ENCODE measurements at places on chromosomes 6 and 20.

- no peak for DNase-seq
Observed at GRCh38 chr6:100105138-100105537, 111.1 kb upstream of the MCHR2 start.

GRCh38 chr6:67748521-67748920 is 886.6 kb upstream of the ADGRB3 start:
- DNase-seq, result no peak

DNA sequence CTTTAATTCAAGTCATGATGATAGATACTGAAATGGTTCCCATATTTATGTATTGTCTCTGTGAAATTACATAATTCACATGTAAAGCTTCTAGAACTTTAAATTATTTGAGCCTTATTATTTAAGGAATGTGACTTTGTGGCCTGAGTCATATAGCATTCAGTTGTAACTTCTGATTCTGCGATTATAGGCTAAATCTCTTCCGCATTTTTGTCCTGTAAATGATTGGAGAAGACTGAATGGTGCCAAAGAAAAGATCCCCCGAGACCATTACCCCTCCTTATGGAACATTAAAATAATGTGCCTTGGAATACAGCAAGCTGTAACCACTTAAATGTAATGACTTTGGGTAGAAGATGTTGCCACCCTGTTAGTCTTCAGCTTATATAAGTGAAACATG is 63.3 kb upstream of the MAP7 start:
- no peak for DNase-seq

- DNase-seq, result no peak
Observed at GRCh38 chr20:10453241-10453640, 18.1 kb downstream of the SLX4IP start.

- DNase-seq, result no peak
Observed at GRCh38 chr20:32641464-32641863, 32.3 kb downstream of the C20orf203 start.

GRCh38 chr6:162710419-162710818 is 17.1 kb downstream of the PRKN start:
- no peak for DNase-seq

DNA sequence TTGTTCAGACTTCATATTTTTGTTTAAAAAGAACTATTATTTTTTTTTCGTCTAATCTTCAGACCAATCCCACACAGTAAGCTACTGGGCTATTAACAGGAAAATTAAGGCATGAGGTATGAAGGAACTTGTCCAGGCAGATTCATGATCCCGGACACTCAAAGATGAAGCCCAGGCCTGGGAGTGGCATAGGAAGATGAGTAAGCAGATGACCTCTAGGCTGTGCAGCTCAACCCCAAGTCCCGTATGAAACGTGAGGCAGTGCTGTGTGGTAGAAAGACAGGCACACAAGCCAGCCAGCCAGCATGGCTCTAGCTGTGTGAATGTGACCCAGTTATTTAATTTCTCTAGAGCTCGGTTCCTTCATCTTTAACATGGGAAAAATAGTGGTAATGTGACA is 231.9 kb downstream of the CLIC5 start:
- DNase-seq, result no peak

GRCh38 chr6:52293067-52293466 is 8.5 kb upstream of the MCM3 start:
- no peak for DNase-seq

GRCh38 chr6:163588220-163588919 is 173.9 kb downstream of the QKI start:
- no peak for DNase-seq

DNA sequence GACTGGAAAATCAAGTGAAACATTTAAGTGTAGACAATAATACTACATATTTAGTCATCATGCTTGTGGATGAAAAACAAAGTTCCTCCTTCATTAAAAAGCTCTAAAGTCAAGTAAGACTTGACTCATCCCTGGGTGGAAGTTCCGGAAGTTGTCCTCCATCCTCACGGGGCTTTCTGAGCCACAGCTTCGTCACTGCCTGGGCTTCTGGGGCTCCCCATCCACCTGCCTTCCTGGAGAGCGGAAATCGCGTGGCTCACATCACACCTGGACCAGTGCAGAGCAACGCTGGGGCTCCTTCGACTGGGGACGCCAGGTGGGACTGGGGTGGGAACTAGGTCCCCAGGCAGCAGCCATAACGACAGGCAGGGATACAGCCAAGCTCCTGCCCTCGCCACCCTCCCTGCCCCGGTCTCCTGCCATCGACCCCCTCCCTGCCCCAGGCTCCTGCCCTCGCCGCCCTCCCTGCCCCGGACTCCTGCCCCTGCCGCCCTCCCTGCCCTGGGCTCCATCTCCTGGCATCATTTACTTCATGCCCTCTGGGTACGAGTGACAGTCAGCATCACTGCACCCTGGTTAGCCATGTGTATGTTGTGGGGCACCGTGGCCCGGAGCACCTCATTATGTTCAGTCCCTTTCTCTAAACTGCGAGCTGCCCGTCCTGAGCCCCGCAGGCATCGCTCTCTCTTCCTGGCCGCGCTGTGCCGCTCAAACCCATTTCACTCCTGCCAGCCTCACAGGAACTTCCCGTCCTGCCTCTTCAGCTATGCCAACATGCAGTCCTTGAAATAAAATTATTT is 12.9 kb downstream of the THBS2 start:
- no peak for DNase-seq

DNA sequence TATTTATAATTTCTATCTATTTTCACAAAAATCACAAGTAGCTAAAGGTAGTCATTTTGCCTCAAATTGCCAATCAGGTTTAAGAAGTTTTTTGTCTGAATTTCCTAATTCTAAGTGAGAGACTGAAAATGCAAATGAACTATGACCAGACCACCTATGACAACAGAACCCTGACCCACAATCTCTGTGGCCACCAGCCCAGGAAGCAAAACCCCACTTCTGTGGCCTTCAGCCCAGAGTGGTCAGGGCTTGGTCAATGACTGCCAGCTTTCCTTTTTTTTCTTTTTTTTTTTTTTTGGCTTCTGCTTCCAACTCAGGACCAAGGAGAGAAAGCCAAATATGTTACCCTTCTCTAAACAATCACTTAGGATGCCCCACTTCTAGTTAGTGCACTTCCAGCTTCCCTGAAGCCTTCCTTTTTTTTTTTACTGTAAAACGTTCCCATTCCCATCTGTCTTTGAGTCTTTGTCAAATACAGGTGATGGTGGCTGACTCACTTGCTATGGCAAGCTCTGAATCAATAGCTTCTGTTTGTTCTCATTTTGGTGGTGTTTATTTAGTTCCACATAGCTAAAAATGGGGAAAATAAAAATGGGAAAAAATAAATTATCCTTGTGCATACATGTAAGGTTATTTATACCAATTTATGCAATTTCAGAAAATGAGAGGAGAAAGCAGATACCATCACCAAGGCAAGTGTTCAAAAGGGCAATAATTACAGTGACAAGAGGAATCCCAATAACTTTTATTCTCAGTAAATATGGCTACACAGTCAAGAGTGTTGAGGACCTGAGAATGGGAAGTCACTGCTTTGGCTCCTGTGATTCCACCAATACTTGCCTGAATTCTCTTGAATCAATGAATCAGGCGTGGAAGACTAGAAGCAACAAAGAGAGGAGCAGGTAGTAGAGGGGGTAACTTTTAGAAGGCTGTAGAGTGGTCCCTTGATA is 170.3 kb upstream of the PDE7B start:
- DNase-seq, result no peak

DNA sequence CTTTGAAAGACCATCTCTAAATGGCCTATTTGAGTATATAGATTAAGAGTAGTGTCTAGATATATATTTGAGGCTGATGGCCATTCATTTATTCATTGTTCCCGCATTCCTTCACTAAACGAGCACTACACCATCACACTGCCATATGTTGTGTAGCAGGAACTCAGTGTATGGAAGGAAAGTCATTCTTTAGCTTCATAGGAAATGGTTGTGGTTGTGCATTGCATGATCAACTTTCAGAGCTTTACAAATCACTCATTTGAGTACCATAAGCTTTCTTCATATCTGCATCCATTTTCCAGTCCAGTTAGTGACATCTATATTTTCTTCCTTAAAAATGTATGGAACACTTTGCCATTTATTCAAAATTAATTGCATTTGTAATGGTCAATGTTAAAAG is 97.9 kb downstream of the ARID1B start:
- no peak for DNase-seq

- no peak for DNase-seq
Observed at GRCh38 chr6:111565326-111566221, 40.1 kb downstream of the TRAF3IP2 start.

DNA sequence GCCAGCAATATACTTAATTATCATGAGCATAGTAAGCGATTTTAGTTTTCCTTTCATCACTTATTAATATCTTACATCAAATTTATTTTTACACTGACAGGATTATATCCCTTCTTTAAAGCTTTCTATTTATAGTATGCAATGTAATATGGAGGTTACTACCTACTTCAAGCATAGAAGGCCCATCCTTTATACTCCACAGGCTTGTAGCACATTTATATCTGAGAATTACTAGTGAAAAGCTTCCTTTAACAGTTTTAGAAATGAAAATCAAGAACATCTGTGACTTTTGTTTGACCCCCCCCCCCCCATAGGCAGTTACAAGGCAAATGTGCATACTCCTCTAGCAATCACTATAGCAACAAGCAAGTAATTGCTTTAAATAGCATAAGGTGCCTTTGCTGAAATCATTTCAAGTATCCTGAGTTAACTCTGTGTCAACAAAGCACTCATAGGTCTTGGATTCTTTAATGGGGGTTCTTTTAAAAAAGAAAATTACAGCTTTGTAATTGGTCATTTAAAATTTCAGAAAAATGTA is 917.7 kb downstream of the PHF3 start:
- DNase-seq, result no peak

DNA sequence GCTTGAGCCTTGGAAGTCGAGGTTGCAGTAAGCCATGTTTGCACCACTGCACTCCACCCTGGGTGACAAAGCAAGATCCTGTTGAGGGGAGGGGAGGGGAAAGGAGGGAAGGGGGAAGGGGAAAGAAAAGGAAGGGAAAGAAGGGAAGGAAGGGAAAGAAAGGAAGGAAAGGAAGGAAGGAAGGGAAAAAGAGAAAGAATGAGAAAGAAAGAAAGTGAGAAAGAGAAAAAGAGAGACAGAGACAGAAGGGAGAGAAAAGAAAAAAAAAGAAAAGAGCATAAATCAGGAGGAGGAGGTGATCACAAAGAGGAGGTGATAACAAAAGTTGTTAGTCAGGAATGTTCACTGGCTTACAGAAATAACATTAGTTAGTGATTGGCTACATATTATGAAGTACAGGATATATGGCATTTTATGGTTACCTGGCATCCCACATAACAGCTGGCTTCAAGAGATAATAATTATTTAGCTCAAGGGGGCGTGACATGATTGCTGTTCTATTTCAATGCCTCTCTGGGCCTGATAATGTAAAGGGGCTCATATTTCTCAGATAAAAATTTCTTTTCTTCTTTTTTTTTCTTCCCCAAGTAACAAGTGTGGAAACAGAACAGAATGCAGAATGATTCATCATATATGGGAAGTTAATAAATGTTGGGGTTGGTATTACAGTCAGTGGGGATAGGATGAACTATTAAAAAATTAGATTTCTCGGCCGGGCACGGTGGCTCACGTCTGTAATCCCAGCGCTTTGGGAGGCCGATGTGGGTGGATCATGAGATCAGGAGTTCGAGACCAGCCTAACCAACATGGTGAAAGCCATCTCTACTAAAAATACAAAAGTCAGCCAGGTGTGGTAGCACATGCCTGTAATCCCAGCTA is 27.1 kb downstream of the SAMHD1 start:
- DNase-seq, result no peak

DNA sequence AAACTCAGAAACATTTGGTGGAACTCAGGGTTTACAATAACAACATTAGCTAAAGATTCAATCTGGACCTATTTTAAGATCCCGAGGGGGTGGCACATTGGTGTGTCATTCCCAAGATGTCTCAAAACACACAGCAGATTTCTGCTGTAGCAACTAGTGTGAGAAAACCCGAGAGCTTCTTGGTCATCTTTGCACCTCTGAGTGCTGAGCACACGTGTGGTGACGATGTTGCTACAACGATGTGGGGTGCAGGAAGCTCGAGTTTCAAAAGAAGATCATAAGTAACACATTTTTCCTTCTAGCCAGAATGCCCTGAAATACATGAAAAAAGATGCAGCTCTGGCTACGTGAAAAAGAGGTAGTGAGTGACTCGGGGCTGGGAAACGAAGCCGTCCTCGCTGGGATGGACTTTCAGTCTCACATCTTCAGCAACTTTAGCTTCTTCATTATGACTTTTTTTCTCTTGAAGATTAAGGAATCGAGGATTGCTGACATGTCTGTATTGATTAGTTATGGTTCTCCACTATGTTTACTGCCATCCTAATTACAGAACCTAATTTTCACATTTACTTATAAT is 1.5 kb downstream of the RAMACL start:
- DNase-seq, result no peak

- no peak for DNase-seq
Observed at GRCh38 chr6:115358616-115359015, 702.1 kb downstream of the FRK start.

DNA sequence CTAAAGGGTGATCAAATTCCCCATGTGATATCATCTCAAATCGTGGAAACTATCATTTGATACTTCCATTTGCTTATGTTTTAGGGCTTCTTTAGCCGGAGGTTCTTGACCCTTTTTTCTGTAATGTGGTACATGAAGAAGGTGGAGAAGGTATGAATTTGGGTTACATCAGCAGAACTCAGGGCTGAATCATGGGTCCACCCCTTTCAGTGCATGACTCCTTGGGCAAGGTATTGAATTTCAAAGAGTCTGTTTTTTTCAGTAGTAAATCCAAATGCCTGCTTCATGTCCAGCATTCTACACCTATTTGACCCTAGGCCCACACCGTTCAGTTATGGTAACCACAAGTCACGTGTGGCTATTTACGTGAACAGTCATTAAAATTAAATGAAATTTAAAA is 30.6 kb upstream of the QKI start:
- no peak for DNase-seq

DNA sequence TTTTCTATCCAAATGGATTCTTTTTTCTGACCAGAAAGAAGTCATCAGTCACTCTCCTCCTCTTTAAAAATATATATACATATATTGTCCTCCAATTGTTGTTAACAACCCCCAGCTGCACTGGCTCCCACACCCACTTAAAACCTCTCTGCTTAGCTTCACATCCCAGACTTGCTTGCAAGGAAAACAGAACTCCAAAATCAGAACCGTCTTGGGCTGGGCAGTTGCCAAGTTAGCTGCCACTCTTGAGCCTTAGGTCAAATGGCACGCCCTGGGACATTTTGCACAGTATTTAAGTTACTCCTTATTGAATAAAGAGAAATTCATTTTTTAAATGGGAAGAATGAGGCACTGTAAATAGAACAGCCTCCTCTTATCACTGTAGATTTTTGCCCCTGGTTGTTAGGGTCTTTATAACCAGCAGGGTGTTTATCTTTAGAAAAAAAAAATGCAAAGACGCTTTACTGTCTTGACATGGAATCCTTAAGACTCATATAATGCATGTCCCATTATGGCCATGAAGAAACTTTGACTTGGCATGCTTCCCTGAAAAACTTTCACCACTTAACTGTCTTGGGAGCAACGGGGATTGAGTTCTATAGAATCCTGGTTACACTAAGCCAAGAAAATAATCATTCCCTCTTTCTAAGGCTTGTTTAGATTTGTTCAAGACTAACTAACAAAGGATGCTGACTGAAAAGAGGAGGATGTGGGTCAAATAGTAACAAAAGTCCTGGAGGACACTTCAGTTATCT is 204.5 kb downstream of the ISM1 start:
- no peak for DNase-seq

GRCh38 chr6:146965110-146965689 is 239.0 kb upstream of the STXBP5 start:
- DNase-seq, result no peak

GRCh38 chr6:83708970-83709747 is at the start of gene SNAP91:
Gene SNAP91, minus strand, starts transcription at chr6:83709101. Its CDS starts 1,174 bp downstream, at chr6:83707927.
- DNase-seq, result no peak
